ENCODE measurements at places on chromosomes 2 and 18.

- no peak for DNase-seq
Measured at GRCh38 chr2:158473719-158474392, 17.1 kb downstream of the PKP4 start.

DNA sequence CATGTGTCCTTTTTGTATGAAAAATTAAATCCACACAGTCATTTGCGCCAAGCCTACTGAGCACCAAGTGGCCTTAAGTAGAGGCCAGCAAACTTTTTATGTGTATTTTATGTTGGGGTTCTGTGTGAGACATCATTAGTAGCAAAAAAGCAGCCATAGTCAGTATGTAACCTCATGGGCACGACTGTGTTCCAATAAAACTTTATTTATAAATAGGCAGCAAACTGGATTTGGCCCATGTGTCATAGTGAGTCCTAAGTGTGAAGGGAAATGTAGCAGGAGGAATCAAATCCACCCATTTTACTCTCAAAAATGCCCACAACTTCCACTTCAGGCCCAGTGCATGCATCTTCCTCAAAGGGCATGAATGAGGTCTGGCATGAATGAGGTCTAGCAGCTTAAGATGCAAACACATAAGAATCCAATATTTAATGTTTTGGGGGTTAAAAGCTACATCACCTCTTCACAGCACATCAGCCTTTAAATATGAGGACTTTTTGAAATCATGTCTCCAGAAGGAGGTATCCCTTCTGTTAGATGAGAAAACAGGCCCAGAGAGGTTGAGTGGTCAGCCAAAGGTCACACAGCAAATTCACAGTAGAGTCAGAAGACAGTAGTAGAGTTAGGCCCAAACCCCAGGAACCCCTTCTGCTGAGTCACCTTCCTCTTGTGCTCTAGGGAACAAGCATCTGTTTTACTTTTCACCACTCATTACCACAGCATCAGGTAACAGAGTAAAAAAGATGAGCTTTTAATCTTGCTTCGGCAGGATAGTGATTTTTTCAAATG, 45.6 kb downstream of the MREG start:
- DNase-seq = peak; percentile 19

- DNase-seq = peak; percentile 96
Measured at GRCh38 chr18:28584731-28585130, 407.8 kb upstream of the CDH2 start.

GRCh38 chr2:74238879-74239278, 40.5 kb downstream of the MTHFD2 start:
- peak; percentile 76 for DNase-seq

DNA sequence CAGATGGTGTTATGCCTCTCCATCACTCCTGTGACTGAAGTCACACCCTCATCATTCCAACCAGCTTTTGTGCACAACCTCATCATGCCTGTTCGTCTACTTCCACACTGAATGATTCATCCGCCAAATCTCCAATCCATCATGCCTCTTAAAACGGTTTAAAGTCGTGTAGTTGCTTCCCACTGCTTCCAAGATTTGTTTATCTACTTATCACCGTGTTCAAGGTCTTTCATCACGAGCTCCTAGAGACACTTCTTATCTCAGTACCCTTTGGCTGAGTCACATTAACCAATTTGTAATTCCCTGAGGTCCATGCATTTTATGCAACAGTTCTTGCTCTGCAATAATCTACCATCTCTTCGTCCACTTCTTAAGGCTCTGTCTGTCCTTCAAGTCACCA, 592.3 kb upstream of the ID2 start:
- peak; percentile 40 for DNase-seq

DNA sequence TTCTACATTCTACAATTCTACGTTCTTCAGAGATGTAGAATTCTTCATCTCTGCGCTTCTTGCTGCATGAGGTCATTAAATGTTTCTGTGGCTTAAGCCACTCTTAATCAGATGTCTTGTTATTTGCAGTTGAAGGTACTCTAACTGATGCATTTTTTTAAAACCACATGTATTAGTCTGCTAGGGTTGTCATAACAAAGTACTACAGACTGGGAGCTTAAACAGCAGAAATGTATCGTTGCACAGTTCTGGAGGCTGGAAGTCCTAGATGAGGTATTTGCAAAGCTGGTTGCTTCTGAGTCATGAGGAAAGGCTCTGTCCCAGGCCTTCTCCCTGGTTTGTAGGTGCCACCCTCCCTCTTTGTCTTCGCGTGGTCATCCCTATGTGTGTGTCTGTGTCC, 176.3 kb upstream of the GLI2 start:
- DNase-seq = peak; percentile 99

DNA sequence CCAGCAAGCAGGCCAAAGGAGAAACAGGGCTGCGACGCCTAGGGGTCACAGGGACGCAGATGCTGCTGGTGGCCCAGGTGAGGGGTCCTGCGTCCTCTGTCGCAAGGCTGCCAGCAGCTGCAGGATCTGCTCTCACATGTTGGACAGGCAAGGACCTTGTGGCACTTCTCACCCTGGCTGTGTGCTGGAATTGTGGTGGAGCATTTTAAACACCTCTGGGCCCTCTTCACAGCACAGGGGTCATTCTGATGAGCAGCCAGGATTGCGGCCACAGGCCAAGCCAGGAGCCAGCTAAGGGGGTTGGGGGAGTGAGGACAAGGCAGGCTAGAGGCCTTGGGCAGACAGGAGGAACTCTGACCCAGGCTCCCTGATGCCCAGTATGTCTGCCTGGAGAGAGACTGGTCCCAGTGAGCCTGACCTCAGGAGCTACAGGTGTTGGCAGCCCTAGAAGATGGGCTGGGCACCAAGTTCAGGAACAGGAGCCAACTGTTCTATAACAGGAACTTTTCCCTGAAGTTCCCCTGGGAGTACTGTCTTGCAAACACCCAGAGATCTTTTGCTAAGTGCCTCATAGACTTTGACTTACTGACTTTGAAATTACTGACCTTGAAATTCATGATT, 40.2 kb downstream of the EFR3B start:
- no peak for DNase-seq

DNA sequence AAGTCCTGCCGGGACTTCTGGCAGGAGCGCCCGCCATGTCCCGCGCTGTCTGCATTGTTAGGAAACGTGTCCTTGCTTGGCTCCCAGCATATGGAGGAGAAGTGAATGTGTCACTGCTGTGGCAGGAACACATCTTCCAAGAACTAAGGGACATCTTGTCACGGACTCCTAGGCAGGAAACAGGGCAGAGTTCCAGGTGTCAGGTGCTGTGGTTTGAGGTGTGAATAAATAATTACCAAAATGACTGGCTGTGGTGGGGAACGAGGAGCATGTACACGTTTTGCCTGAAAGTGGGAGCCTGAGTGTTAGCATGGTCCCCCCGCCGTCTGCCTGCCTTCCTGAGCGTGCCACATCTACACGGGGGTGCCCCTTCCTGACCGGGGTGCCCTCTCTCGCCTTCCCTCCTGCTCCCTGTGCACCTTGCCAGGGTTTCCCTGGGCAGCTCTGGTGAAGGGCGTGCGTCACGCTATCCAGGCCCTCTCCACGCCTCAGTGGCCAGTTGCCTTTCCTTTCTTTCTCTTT, 237.5 kb downstream of the LDLRAD4 start:
- DNase-seq = no peak

GRCh38 chr2:10209406-10209935, 86.9 kb downstream of the RRM2 start:
- DNase-seq = no peak

DNA sequence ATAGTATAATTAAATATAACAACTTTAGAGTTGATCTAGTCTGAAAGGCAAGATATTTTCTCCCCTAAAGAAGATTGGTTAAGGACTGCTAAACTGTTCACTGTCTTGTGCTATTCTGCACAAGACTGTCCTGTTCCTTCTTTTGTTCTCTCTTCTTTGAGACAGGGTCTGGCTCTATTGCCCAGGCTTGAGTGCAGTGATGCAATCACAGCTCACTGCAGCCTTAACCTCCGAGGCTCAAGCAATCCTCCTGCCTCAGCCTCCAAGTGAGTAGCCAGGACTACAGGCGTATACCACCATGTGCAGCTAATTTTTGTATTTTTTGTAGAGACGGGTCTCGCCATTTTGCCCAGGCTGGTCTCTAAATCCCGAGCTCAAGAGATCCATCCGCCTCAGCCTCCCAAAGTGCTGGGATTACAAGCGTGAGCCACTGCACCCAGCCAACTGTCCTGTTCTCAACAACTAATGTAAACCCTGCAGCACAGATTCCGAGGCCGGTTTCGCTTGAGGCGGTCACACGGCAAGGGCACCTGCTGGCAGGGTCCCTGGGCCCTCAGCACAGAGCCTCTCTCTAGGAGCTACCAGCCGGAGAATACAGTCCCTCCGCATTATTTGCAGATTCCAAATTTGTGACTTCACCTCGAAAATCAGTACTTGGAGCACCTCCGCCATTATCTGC, 16.4 kb downstream of the PXDN start:
- no peak for DNase-seq

DNA sequence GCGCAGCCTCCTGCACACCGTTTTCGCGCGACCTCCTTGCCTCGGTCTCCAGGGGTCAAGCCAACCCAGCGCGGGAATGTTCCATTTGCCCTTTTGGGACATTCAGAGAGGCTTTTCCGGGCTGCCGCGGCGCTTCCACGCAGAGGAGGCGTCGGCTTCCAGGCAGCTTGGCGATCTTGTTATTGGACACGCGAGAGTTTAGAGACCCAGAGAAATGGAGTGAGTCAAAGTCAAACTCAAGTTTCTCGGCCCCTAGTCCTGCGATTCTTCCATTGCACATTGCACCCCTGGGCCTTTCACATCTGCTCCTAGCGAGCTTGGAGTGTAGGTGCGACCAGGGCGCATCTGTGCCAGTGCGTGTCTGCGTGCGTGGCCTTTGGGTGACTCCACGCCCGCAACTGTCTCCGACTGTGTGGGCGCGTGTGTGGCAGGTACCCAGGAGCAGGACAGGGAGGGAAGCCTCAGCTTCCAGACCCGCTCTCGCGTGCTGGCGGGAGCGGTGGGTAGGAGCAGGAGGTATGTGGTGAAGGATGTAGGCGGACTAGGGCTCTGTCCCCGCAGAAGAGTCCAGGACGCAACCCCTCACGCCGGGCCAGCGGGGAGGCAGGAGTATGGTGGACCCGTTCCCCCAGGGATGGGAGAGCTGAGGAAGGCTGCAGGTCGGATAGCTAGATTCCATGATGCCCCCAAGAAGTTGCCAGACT, 13.5 kb downstream of the SIX3 start:
- no peak for DNase-seq

DNA sequence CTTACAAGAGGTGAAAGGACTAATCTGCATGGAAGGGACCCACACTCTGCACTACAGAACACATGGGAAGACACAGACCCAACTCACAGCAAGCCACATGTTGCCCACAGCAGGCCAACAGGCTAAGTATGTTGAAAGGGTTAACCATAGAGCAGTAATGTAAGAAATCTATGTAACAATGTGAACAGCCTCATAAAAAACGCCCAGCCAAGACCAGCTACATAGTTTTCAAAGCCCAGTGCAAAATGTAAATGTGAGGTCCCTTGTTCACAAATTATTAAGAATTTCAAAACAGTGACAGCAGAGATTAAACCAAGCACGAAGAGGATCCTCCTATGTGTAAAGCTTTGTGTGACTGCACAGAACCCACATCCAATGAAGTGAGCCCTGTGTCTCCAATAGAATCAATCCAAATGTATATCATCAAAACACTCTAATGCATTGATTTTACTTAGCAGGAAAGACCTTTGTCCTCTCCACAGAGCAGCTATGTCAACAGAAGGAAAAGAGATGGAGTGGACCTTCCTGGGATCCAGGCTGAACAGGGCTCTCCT, 210.1 kb downstream of the AGPS start:
- DNase-seq = no peak

DNA sequence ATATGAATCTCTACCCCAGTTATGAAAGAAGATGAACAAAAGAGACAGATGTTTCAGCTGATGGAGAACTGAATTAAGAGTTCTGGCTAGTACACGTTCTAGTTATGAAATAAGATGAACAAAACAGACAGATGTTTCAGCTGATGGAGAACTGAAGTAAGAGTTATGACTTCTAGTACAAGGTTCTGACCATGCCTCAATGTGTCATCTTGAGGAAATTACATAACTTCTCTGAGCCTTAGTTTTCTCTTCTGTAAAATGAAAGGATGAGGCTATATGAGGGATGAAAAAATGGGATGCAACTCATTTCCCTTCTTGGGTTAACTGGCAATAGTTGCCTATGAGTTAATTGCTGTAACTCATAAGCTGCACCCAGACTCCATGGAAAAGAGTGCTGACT, 92.9 kb upstream of the WDR75 start:
- DNase-seq = peak; percentile 37

- no peak for DNase-seq
Measured at GRCh38 chr2:96806468-96807126, 9.5 kb upstream of the CNNM3 start.

- no peak for DNase-seq
Measured at GRCh38 chr2:150045601-150046000, 441.9 kb downstream of the RND3 start.

DNA sequence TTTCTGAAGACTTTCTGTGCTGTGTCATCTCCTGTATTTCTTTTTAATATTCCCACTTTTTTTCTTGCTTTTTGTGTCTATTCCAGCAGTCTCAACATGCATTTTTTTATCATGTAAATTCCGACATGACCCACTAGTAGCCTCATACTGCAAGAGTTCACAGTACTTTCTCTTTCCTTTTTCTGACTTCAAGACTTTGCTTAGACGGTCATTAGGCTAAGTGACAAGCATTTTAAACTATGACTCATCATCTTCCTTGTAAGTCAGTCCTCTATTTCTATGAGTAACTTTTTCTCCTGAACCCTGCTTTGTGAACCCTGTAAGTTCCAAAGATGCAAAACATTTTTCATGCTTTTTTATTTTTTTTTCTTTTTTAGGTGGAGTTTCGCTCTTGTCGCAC, 381.2 kb downstream of the TXNL1 start:
- peak; percentile 78 for DNase-seq

All from choroid plexus epithelial cell (primary cell).